ENCODE measurements at places on chromosomes 7 and 10.

DNA sequence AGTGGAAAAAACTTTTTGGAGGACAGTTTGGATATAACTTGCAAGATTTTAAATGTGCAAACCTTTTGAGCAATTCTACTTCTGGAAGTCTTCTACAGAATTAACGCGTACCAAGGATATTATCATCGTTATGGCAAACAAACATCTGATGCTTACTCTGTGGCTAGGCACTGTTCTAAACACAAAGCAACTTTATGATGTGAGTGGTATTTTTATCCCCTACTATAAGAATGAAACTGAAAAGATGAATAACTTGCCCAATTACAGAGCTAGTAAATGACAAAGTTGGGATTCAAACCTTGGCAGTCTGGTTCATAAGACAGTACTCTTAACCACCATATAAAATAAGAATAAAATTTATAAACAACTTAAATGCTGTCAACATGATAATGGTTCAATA lies 15.8 kb downstream of the ASZ1 start:
- no peak for DNase-seq

- peak; percentile 29 for DNase-seq
Measured at GRCh38 chr10:2121929-2122328, 384.6 kb upstream of the ADARB2 start.

DNA sequence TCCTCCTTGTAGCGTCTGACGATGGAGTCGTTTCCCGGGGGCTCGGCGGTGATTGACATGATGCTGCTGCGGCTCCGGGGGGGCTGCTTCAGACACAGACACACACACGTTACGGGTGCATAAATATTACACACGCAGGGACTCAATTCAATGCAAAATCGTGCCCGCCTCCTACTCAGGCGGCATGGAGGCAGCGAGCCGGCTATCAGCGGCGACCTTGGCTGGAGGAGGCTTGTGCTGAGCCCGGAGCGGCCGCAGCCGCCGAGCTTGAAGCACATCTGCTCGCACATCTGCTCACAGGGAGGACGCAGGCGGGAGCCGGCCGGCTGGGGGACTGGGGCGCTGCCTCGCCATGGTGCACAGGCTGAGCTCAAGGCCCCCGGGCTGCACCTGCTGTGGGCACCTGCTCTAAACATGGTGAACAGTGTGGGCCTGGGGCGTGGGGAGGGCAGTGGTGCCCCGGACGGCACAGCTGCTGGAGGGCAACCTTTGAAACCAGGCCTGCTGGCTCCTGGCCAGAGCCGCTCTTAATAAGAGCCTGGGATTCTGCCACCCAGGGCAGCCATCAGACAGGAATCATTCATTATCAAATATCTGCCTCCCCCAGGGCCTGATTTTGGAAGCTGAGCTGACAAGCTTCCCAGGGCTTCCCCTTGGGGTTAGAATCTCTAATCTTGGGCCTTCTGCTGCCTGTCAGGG lies 84.7 kb upstream of the GNA12 start:
- no peak for DNase-seq

GRCh38 chr7:47367369-47367768 lies 214.5 kb downstream of the TNS3 start:
- DNase-seq = no peak

- DNase-seq = peak; percentile 87
Measured at GRCh38 chr7:3272691-3273141, 28.3 kb upstream of the SDK1 start.

GRCh38 chr10:52949899-52950298 lies 177.3 kb upstream of the MBL2 start:
- no peak for DNase-seq

DNA sequence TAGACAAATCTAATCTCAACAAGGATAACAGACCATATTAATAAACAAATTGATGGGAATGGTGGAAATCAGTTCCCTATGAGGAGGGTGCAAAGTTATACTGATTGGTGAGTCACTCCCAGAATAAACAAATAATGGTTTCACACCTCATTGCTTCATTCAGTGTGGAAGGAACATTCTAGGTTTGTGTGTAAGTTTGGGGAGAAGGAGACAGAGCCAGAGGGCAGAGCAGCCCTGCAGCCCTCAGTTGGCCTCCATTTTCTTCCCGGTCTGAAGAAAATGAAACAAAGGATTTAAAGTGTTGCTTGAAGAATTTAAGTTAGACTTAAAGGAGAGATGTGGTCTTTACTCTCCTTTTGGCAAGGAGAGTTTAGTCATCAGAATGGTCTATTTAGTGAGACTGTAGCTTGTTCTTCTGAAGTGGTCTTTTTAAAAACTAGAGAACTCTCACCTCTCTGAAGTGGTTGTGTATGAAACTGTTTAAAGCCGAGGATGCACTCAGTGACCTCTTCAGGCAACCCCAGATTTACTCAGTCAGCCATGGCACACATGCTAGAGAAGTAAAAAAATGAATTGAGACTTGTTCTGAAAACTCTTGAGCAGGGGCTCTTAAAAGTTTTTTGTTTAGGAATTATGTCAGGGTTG lies 27.2 kb downstream of the IKZF1 start:
- peak; percentile 32 for DNase-seq

DNA sequence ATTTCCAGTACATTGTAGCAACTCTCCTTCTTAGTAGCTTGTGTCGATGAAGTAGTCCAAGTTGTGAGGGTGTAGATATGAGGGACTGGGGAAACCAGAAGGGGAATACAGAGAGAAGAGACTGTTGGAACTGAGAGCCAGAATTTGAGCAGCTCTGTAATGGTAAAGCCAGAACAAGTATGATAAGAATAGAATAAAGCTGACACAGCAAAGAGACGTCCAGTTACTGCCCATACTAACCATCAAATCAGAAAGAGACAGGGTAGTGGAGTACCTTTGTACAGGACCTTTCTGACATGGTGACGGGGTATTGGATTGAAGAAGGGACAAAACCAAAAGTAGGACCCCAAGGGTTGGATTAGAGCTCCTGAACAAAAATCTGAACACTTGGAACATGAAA lies 206.0 kb downstream of the SEMA3E start:
- DNase-seq = no peak

- DNase-seq = no peak
Measured at GRCh38 chr7:157495594-157495993, 158.8 kb downstream of the DNAJB6 start.

GRCh38 chr10:80081801-80082750 lies 3.6 kb downstream of the TMEM254 start:
- DNase-seq = peak; percentile 77

- no peak for DNase-seq
Measured at GRCh38 chr10:100510533-100511308, 8.9 kb downstream of the SEC31B start.

DNA sequence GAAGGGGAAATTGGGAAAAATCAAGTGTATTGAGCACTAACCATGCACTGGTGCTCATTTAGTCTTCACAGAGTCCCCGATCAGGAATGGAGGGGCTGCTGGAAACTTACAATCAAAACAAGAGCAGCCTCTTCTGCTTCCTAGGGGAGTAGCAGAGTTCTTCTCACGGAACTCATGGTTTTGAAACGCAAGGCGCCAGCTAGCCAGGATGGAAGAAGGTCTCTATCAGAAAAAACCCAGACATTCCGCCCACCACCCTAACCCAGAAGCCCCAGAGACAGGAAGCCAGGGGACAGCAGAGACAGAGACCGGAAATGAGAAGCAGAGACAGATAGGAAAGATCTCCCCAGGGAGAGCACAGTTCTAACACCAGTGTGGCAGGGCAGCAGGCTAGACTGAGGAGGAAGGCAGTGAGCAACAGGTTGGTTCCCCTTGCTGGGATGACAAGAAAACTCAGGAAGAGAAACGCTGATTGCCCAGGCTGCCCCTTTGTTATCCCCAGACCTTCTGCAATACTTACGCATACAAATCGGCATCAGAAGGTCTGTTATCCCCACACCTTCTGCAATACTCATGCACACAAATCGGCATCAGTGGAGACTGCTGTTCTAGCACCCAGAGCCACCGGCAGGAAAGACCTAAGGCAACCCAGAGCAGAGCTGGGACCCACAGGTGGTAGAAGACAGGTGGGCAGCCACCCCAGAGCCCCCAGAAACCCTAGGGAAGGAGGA lies 99.2 kb downstream of the CPXM2 start:
- no peak for DNase-seq

DNA sequence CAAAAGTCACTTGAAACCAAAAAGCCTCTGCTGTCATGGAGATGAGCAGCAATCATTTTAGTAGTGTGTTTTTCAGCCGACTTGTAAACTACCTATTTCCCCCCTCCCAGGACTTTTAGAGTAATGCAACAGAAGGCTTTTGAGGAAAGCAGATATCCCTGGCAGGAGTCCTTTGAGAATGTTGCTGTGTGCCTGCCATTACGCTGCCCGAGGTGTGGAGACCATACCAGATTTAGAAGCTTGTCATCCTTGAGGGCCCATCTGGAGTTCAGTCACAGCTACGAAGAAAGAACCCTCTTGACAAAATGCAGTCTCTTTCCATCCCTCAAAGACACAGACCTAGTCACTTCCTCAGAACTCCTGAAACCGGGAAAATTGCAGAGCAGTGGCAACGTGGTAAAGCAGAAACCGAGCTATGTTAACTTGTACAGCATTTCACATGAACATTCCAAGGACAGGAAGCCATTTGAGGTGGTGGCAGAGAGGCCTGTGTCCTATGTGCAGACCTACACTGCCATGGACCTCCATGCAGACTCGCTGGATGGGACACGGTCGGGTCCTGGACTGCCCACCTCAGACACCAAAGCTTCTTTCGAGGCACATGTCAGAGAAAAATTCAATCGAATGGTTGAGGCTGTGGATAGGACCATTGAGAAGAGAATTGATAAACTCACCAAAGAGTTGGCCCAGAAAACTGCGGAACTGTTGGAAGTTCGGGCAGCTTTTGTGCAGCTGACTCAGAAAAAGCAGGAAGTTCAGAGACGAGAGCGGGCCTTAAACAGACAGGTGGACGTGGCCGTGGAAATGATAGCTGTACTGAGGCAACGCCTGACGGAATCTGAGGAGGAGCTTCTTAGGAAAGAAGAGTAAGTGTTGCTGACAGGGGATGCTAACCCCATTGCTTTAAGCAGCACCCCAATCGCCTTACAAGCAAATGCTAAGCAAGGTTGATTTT lies 2.2 kb downstream of the ZNF365 start:
- DNase-seq = no peak

DNA sequence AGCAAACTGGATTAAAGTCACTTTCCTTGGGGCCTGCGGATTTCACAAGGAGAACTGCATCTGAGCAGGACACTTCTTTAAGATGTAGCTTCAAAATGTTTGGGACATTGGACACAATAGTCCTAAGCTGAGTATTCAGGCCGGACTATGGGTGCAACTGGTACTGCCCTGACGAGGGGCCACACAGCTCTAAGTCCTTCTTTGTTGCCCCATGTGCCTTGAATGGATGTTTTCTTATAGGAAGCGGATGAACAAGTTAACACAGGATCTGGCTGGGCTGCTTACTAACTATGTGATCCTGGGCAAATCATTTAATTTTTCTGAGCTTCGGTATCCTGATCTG lies 147.8 kb upstream of the KLF14 start:
- no peak for DNase-seq

- no peak for DNase-seq
Measured at GRCh38 chr10:84254552-84255478, 10.0 kb downstream of the RGR start.

GRCh38 chr7:98217623-98218582 lies 6.7 kb downstream of the BHLHA15 start:
- DNase-seq = no peak

DNA sequence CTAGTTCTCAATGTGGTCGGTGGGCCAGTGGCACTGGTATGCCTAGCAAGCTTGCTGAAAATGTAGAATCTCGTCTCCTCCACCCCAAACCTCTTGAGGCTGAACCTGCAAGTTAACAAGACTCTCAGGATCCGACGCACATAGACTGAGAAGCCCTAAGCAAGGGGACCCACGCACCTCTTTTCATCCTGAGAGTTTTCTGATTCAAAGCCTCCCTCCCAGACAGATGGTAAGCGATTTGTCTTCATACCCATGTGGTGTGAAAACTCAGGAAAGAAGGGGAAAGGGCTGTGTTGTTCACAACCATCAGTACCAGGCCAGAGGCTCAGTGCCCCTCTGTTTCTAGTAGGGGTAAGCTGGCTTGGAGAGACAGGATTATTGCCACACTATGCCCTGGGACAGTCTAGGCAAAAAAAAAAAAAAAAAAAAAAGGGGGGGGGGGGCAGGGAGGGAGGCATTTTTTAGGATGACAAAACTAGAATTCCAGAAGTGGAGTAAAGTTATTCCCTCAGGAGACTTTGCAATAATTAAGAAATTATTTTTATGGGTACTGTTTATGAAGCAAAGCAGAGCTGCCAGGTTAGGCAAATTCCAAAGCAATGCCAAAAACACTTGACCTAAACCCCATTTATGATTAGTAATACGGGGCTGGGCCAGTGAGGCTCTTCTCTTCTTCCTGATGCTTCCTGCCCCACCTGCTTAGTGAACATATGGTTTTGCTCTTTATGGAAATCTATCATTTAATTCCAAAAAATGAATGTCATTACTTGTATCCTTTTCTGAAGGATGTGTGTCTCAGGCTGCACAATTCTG lies 117.6 kb upstream of the PDLIM1 start:
- peak; percentile 63 for DNase-seq

GRCh38 chr7:76196786-76197185 lies 4.9 kb upstream of the SRRM3 start:
- DNase-seq = no peak

DNA sequence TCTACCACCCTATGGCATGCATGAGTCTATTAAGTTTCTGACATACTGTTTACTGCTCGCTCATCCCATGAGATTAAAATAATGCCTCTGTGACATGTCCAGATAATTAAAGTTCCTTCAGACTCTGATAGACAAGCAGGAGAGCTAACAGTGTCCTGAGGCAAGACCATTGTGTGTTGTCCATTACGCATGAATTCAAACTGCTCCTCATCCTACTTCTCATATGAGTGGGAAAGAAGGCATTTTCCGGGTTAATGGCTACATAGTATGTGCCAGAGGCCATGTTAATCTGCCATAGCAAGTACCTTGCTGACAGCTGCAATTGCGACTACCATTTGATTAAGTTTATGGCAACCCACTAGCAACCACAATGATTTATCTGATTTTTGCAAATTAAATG lies 113.3 kb downstream of the GNAI1 start:
- DNase-seq = no peak

GRCh38 chr10:111075577-111076185 lies 1.1 kb upstream of the ADRA2A start:
- DNase-seq = no peak

DNA sequence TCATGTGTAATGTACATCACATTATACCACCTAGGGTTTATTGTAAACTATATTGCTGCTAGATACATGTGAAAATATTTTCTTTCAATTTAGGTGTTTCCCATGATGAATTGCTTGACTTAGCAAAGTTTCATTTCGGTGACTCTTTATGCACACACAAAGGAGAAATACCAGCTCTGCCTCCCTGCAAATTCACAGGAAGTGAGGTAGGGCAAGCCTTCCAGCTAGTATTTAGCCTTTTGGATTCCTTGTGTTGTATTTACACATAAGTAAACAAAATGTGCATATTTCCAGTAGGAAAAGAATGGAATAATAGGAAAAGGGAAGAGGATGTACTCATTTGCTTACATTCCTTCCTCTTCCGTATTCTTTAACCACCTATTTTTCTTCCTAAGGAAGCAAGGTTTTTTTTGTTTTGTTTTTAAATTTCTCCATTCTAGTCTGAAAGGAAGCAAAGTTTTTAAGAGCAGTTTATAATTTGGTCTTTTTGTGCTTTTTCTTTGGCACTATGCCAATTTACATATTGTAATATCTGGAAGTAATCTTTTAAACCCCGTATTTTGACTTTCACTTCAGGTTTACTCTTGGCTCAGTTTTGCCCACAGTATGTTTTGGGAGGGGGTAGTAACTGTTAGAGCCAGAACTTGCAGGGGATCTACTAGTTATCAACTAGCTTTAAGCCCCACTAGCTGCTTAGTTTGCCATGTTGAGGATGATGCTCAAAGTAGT lies 10.4 kb downstream of the PMPCB start:
- DNase-seq = no peak

Data from MCF 10A (cell line).